Fibroblast of villous mesenchyme (primary cell): ENCODE measurements at places on chromosomes 1 and 21. TPM values are rescaled to one million over a fixed set of nuclear protein-coding genes. Genes with fewer than 3 reads are reported as not detected.

DNA sequence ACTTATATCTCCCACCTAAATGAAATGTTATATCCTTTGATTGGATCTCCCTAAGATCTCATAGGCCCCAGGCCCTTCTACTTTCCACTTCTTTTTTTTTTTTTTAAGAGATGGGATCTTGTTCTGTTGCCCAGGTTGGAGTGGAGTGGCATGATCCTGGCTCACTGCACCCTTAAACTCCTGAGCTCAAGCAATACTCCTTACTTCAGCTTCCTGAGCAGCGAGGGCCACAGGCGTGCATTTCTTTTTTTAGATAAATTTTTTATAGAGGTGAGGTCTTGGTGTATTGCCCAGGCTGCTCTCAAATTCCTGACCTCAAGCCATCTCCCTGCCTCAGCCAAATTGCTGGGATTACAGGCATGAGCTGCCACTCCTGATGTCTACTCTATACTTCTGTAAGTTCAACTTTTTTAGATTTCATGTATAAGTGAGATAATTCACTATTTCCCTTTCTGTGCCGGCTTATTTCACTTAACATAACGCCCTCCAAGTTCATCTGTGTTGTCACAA lies 987.5 kb upstream of the NCAM2 start:
- no peak for DNase-seq

DNA sequence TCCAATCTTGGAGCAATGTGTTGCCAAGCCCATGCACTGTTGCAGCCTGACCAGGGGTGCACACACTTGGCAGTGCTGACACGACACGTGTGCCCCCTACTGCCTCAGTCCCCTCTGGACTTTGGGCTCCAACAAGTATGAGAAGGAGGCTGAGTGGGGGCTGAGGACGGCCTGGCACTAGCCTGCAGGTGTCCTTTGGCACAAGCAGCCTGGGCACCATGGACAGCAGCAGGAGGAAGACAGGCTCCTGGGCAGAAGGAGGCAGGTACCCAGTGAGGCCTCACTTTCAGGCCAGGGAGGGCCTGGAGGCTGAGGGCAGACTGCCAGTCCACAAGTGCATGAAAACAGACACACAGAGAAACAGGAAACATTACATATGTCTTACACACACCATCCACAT lies 1702.9 kb upstream of the B3GALT2 start:
- DNase-seq, result no peak

DNA sequence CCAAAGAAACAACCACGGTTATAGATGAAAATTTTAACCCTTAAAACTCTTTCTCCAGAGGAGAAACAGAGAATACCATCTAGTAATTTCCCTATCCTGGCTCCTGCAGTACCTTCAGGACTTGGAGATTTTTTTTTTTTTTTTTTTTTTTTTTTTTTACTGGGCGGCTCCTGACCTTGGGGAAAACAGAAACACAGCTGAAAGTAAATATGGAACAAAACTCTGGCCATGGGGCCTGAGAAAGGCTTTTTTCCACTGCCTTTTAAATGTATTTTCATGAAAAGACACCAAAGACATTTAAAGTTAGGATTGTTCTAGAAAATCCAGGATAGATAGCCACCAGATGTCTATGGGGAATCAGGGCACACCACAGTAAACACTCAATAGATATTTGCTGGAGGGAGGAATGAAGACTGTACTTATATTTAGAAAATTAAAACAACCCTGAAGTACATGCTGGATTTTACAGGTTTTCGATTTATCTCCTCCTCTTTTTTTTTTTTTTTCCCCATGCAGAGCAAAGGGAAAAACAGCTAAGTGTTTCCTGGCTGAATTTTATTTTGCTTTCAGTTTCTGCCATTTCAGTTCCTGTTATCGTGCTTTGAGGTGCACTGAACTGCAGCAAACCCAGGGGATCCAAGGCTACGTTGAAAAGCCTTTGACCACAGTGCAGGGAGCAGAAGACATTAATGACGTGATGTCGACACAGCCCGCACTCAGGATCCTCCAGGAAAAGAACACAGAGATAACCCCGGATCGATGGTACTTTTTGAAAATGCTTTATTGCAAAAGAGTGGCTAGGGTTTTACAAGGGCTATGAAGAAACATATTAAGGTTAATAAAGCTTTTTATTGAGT lies 35.7 kb upstream of the CNN3 start:
- DNase-seq, result peak; percentile 97

The TEX38 gene
- under 0.01 TPM in 1 of 2 replicates, not detected in the other for total RNA-seq

DNA sequence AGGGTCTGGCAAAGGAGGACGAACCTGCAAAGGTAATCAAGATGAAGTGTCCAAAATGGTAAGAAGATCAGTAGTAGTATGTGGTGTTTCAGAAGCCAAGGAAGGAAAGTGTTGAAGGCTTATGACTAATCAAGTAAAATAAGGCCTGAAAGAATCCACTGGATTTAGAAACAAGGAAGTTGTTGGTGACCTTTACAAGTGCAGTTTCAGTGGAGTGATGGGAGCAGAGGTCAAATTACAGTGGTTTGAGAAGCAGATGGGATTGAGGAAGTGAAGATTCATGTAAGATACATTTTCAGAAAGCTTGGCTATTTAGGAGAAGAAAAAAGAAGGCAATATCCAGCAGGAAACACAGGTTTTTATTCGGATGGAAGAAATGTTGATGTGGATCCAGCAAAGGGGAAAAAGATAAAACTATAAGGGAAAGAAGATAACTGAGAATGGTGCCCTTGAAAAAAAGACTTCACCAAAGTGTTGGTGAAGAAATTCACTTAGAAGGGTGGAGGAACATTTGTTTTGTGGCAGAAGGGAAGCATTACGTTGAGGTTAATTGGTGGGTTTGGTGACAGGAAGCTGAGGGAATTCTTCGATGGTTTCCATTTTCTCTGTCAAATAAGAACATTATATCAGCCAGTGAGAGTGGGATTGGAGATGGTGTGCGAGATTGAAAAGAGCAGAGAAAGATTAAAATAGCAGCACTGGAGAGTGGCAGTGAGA lies 2.1 kb downstream of the ARMH1 start:
- DNase-seq, result peak; percentile 82

The MYCL gene
- total RNA-seq, result under 0.01 TPM in 1 of 2 replicates, not detected in the other

- DNase-seq, result peak; percentile 8
These were observed 8.9 kb downstream of the BSND start for GRCh38 chr1:55007625-55008024.

DNA sequence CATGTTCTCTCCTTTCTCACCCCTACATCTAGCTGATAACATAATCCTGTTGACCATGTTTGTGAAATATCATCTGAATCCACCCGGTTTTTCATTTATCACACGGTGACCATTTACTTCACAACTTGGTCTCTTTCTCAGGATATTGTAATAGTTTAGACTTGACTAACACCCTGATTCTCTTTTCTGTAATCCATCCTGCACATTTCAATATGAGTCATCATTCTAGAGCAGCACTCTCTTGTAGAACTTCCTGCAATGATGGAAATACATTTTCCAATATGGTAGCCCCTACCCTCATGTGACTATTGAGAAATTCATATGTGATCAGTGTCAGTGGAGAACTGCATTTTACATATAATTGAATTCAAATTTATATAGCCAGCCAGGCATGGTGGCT lies 2.3 kb upstream of the JAM2 start:
- no peak for DNase-seq

The DMRTA2 gene
- total RNA-seq, result 0.32 and 1.3 TPM in 2 replicates

GRCh38 chr1:20178634-20179370 lies 7.1 kb upstream of the UBXN10 start:
- no peak for DNase-seq

- DNase-seq, result no peak
These were observed 5.9 kb downstream of the NID1 start for GRCh38 chr1:236059011-236059410.

- no peak for DNase-seq
These were observed 18.2 kb downstream of the SOX13 start for GRCh38 chr1:204091066-204091465.

DNA sequence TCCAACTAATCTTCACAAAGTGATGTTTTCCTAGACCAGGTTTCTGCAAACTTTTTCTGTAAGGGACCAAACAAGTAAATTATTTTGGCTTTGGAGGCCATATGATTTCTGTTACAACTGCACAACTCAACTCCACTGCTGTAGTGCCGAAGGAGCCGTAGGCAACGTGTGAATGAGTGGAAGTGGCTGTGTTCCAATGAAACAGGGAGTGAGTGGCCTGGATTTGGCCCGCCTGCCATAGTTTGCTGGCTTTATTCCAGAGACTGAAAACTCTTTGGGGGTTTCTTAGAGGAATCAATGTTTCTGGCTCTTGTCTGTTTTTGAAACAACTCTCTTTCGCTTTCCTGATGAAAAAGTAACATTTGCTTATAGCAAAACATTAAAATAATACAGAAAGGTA lies 12.6 kb upstream of the ACTL8 start:
- DNase-seq, result peak; percentile 2

- DNase-seq, result peak; percentile 80
These were observed 124.8 kb downstream of the RIPK4 start for GRCh38 chr21:41641821-41642701.

- DNase-seq, result peak; percentile 87
These were observed 28.9 kb upstream of the CLSTN1 start for GRCh38 chr1:9852410-9853248.

- DNase-seq, result no peak
These were observed 423.3 kb upstream of the CAMK1G start for GRCh38 chr1:209160230-209160629.

- no peak for DNase-seq
These were observed 22.3 kb downstream of the ACP6 start for GRCh38 chr1:147647796-147648633.

The WNT9A gene
- under 0.01 and 0.32 TPM in 2 replicates for total RNA-seq

GRCh38 chr1:45206808-45207623 lies 611 bp upstream of the ZSWIM5 start:
- DNase-seq, result no peak

The ENAH gene
- total RNA-seq, result 126 and 135 TPM in 2 replicates

The NEK2 gene
- 10.0 and 17.7 TPM in 2 replicates for total RNA-seq

DNA sequence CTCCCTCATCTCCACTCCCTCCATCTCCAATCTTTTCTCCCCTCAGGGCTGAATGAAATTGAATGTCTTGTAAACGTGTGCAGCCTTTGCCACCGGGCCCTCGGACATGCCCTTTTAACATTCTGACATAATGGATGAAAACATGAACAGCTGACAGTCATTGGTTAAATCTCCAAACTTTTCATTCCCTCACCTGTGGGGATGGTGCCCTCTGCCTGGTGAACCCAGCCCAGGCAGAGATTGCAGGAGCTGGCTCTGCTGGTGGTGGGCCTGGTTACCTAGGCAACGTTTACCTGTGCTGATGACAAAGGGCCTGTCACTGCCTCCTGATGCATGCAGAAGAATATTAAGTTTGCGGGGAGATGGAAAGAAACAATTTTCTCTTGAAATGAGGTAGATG lies 21.3 kb downstream of the ST6GALNAC3 start:
- no peak for DNase-seq
